ENCODE measurements at places on chromosomes 3 and 15. TPM values are rescaled to one million over a fixed set of nuclear protein-coding genes. Genes with fewer than 3 reads are reported as not detected.

DNA sequence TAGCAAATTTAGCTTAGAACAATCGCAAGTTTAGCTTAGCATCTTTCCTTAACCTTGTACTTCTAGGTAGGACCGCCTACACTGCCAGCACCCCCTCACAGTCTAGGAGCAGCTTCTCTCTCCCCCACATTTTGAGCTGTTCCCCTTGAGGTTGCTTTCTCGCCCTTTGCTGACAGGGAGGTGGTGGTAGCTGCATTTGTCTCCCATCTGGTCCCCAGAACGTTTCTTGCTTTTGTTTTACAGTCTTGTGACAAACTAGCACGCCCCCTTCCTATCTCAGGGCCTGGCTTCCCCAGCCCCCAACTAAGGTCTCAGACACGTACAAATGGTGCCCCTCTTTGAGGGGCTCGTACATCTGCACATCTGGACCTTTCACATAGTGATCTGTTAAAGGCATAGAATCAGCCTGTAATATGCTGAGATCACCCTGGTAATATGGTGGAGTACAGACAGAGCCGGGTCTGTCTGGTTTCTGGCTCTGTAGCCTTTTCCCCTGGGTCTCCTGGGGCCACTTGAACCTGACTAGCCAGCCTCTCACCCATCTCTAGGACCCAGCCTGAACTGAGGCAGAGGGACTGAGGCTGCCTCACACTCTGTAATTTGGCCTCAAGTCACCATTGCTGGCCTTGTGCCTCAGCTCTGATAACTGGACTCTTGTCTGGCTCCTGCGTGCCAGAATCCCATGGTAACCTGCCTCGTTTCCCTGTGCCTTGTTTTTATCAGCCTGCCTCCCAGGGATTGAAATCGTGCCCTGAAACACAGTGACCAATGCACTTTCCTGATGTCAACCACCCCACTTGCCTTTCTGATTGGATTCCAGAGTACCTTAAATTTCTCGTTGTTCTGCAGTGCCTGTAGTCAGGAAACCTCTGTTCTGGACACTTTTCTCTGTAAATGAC is 27.7 kb downstream of the CRTC3 start:
- peak; percentile 88 for DNase-seq

- no peak for DNase-seq
These were observed 80.9 kb downstream of the STT3B start for GRCh38 chr3:31613654-31614053.

GRCh38 chr3:1183320-1184048 is 90.7 kb downstream of the CNTN6 start:
- DNase-seq, result no peak

Gene CFAP44
- total RNA-seq, result 6.0 TPM

Gene ZMYND10
- 1.3 TPM for total RNA-seq

Measured in pancreas (tissue), 10 donors.